ENCODE measurements at places on chromosomes 7 and 10. TPM values are rescaled to one million over a fixed set of nuclear protein-coding genes. Genes with fewer than 3 reads are reported as not detected.

The LMTK2 gene
- 4.7 TPM for total RNA-seq

The NRG3 gene
- not detected for total RNA-seq

The OR2A7 gene
- total RNA-seq = not detected

The CHN2 gene
- 0.20 TPM for total RNA-seq

The GIMAP2 gene
- total RNA-seq = 9.1 TPM

The TLL2 gene
- total RNA-seq = under 0.01 TPM

The NKX1-2 gene
- not detected for total RNA-seq

The FXYD4 gene
- total RNA-seq = not detected

- DNase-seq = peak; percentile 30
These were observed 1.1 kb downstream of the AHR start for GRCh38 chr7:17299483-17299991.

GRCh38 chr10:112768121-112768520 lies 181.9 kb upstream of the TCF7L2 start:
- no peak for DNase-seq

- DNase-seq = no peak
These were observed 788.4 kb upstream of the SORCS1 start for GRCh38 chr10:107952649-107953556.

GRCh38 chr7:115552766-115553165 lies 477.8 kb downstream of the TFEC start:
- no peak for DNase-seq

DNA sequence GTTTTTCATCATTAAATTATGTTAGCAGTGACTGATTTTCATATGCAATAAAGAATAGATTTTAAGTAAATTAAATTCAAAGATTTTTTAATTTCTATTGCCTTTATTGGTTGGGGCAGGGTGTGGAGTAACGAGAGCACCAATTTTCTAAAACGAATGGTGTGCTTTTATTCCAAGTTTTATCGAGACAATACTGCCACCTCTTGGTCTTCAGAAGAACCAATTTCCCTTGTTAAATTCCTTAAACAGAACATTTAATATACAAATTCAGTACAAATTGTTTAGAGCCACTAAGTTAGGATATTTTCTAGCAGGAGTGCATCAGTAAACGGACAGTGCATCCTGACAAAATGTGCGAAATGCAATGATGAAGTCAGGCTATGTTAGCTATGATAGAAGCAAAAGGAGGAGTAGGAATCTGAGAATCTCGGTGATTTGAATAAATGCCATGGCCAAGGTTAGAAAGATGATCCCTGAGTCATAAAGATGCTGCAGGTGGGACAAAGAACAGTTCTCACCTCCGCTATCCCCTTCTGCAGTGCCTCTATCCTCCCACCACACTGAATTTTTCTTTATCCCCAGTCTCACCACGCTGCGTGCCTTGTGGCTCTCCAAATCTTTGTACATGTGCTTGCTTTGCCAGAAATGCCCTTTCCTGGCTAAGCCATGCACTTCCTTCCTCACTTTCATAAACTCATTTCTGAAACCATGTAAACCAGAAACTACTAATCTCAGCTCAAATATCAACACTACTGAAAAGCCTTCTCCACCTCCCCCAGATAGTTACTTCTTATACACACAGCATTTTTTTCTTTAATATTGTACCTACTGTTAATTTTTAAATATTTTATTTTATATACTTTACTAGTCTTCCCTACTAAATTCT lies 31.9 kb upstream of the AGBL3 start:
- DNase-seq = peak; percentile 51

DNA sequence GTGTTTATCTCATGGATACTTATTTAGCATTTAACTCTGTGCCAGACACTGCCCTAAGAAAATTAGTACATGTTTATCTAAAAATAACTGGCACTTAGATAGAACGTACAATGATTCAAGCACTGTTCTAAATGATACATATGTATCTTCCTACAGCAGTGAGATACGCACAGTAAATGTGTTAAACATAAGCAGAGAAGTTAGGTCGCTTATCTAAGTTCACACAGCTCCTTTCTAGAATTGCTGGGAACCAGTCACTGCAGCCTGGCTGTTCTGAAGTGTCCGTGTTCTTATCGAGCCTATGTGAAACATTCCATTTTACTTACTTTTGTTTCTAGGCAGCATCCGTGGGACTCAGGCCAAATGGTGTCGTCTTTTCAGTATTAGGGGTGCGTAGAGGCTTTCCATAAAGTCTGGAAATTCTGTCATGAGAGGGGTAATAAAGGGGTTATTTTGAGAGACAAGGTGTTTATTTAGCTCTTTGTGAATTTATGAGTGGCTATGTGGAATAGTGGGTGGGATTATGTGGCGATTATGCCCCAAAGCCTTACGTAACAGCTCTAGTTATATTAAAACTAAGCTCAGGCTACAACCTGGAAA lies 186.9 kb downstream of the SND1 start:
- no peak for DNase-seq

DNA sequence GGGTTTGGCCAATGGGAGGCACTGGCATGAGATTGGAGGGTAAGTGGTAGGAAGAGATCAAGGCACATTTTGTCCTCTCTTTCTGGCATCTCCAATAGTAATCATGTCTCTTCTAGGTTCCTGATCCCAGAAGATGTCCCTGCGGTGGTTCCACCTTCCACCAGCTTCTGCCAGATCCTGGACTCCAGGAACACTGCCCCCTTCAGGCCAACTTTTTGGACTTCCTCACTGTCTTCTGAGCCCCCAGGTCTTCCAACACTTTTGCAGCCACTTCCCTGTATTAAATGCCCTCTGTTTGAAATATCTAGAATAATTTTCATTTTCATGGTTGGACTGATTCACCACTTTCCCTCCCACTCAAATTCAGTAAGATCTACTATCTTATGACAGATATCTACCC lies 60.9 kb downstream of the BAMBI start:
- no peak for DNase-seq

GRCh38 chr10:49080071-49080470 lies 35.3 kb downstream of the VSTM4 start:
- DNase-seq = no peak

GRCh38 chr7:74525881-74526280 lies 72.2 kb downstream of the GTF2IRD1 start:
- DNase-seq = no peak

GRCh38 chr10:130326954-130327353 lies 190.8 kb downstream of the GLRX3 start:
- DNase-seq = no peak

GRCh38 chr7:30445770-30446169 lies 32.8 kb downstream of the NOD1 start:
- peak; percentile 18 for DNase-seq

Data from RPMI7951 (cell line).